ENCODE measurements at places on chromosomes 6 and 20.

DNA sequence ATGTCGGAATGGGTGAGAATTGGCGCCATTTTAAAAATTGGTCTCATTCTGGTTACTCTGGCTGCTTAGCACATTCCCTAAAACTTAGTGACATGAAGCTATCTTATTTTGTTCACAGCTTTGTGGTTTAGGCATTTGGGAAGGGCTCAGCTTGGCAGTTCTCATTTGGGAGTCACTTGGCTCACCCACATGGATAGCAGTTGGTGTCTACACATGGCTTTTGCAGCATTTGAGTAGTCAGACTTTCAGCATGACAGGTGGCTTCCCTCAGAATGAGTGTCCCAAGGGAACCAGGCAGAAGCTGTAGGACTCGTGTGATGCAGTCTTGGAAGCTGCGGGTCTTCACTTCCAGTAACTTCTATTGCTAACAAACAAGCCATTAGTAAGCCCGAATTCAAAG lies 64.6 kb downstream of the UST start:
- DNase-seq, result no peak

- no peak for DNase-seq
Measured at GRCh38 chr6:142913036-142913510, 31.9 kb downstream of the HIVEP2 start.

GRCh38 chr6:112409311-112409710 lies 62.2 kb downstream of the RFPL4B start:
- no peak for DNase-seq

- peak; percentile 14 for DNase-seq
Measured at GRCh38 chr6:44735630-44735963, 348.1 kb downstream of the CDC5L start.

- DNase-seq, result no peak
Measured at GRCh38 chr20:37392441-37393195, 46.7 kb downstream of the SRC start.

- DNase-seq, result no peak
Measured at GRCh38 chr6:149608381-149608982, 40.0 kb downstream of the KATNA1 start.

DNA sequence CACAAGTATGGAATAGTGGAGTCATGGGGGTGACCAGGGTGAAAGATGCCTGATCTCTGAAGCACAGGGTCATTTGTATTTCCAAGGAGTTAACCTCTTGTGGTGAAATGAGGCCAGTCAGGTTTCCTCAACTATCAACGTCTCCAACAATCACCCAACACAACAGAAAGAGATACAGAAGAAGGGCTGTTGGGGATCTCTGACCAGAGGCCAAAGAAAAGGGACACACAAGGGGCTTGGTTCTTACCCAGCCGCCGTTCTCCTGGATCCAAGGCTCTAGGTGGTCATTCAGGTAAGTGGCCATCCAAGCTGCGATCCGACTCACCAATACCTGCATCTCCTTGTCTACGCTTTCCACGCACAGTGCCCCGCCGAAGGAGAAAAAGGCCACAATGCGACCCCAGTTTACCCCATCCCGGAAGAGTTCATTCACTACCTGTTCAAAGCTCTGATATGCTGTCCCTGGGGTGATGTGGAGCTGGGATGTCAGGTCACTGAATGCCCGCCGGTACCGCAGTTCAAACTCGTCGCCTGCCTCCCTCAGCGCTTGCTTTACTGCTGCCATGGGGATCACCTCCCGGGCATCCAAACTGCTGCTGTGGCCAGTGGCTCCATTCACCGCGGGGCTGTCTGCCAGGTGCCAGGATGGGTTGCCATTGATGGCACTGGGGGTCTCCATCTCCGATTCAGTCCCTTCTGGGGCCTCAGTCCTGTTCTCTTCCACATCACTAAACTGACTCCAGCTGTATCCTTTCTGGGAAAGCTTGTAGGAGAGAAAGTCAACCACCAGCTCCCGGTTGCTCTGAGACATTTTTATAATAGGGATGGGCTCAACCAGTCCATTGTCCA lies 1.0 kb downstream of the BCL2L1 start:
- no peak for DNase-seq

DNA sequence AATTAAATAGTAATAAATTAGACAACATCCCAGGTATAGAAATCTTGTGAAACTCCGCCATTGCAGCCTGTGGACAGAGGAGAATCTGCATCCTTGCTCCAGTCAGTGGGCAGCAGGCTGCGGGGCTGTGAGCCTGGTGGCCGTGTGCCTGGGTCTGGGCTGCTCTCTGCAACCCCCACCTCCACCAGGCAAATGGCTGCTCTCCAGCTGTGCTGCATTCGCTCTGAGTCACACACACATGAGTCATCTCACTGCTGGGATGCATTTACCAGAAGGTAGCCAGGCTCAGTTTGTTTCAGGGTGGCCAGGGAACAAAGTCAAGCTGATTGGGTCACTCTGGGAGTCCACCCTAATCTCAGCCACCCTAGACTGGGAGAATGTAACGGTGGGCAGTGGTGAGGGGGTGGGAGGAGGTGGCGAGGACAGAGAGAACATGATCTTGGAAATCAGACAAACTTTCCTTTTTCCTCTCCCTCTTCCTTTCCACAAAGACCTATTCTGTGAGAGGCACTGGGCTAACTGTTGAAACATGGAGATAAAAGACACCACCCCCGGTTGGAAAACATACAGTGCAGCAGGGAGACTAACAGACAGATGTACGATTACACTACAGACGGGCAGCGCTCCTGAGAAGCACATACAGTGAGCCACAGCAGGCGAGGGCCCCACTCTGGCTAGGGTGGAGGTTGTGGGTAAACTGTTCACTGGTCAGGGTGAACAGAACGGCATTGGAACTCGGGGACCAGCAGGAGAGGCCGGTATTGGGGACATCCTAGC lies 59.2 kb downstream of the TRAM2 start:
- no peak for DNase-seq

- no peak for DNase-seq
Measured at GRCh38 chr6:6970851-6971250, 136.9 kb upstream of the RREB1 start.

- DNase-seq, result no peak
Measured at GRCh38 chr6:37966801-37967200, 147.3 kb downstream of the ZFAND3 start.

- no peak for DNase-seq
Measured at GRCh38 chr6:168826726-168827585, 386.0 kb downstream of the SMOC2 start.

- DNase-seq, result no peak
Measured at GRCh38 chr6:168632694-168633093, 191.7 kb downstream of the SMOC2 start.

DNA sequence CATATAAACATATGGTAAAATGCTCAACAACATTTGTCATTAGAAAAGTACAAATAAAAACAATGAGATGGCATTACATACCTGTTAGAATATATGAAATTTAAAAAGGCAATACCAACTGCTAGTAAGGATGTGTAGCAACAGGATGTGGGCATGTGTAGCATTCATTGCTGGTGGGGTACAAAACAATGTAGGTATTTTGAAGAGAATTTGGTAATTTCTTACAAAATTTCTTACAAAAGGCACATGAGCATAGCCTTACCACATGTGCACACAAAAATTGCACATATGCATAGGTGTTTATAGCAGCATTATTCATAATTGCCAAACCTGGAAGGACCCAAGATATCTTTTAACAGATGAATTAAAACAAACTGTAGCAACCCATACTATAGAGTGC lies 1355.1 kb upstream of the CITED2 start:
- DNase-seq, result no peak

- no peak for DNase-seq
Measured at GRCh38 chr6:70312165-70312745, 9.4 kb upstream of the COL9A1 start.

DNA sequence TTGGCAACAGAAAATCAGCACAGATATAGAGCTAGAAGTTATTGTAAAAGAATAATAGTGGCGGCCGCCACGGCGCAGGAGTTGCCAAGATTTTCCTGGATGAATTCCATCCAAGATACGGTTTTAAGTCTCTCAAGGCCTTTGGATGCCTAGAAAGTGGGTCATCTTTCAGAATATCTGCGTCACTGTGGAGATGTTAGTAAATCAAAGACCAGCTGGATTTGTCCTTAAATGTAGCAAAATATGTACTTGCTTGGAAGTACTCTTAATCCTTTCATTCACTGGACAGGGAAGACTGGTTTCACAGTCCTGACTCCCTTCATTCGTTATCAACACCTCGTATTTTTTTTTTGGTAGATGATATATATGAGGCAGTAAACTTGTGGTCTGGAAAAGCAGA lies 83.0 kb downstream of the SLC22A3 start:
- DNase-seq, result no peak

DNA sequence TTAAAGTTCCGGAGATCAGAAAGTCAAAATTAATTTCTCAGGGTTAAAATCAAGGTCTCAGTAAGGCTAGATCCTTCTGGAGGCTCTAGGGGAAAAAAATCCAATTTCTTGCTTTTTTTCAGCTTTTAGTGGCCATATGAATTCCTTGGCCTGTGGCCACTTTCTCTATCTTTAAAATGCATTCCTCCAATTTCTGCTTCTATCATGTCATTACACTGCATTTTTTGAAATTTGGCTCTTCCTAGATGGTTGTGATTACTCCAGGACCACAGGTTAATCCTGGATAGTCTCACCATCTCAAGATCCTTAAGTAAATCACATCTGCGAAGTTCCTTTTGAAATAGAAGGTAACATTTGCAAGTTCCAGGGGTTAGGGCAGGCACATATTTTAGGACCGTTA lies 1294.9 kb upstream of the CITED2 start:
- DNase-seq, result no peak

DNA sequence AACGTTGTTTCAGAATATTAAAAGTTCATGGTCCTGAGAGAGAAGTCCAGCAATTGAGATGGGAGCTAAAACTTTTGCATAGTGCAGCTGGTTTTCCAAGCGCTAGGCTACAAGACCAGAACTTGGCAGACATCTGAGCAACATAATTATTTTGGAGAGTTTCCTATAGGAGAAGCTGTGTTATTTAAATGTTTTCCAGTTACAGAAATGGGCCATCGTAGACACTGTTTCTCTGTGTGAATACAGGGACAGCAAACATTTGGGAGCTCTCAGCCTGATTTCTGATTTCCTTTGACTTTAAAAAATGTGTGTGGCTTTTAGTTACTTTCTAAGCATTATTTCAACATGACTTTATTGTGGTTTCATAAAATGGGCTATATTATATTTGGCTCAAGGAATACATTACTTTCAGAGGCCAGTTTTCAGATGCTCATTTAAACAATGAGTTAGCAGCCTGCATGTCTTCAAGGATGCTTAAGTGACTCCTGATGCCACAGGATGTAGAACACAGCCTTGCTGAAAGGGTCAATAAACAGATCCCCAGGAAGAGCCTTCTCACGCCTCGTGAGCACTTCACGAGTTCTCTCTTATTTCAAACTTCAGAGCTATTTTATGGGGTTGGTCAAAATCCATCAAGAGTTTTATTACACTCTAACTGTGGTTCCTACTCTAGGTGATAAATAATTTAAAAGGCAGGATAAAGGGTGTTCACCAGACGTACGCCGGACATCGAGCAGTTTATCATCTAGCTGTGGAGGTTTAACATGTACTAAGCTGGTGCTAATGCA lies 193.8 kb downstream of the SMOC2 start:
- DNase-seq, result no peak

- no peak for DNase-seq
Measured at GRCh38 chr6:124719913-124720312, 242.3 kb upstream of the RNF217 start.

DNA sequence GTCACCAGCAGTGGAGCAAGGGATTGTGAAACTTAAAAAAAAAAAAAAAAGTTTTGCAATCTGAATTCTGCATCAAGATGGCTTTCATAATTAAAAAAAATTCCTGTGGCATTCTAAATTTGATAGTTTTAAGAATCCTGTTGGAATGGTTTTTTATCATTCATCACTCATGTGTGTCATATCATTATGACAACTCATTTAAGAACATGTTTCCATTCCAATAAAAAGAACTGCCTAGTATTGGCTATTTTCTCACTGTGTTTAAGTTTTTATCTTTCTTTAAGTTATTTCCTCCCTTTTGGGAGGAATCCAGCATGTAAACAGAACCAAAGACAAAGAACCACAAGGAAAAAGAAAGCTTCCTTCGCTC lies 26.2 kb upstream of the RHAG start:
- DNase-seq, result no peak

- DNase-seq, result no peak
Measured at GRCh38 chr6:157879873-157880254, 56.8 kb downstream of the SNX9 start.

DNA sequence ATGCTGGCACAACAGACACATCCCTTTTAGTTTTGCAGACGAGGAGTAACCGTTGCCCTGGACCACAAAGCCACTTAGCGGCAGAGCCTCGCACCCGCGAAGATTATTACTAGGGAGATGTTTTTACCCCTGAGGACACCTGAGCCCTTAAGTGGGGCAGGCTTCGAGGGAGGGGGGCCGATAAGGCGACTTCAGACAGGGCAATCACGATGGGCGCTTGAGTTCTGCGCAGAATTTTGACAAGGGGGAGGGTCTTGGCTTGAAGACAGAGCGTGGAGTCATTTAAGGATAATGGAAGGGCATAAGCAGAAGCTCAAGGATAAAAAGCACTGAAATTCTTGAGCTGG lies 650 bp upstream of the TTK start:
- peak; percentile 2 for DNase-seq

DNA sequence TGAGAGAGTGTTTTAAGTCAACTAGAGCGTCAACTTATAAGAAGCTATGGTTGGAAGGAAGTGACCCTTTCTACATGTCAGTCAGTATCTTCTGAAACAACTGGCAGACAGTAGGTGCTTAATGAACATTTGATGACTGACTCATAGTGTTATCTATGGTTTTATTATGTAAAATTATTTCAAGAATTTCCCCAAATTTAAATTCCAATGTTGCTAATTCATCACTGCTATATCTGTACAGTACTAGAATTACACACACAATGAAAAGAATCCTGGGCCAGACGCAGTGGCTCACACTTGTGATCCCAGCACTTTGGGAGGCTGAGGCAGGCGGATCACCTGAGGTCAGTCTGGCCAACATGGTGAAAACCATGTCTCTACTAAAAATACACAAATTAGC lies 721.4 kb upstream of the FLRT3 start:
- no peak for DNase-seq

- DNase-seq, result no peak
Measured at GRCh38 chr6:52531834-52532233, 45.0 kb downstream of the TRAM2 start.

- DNase-seq, result no peak
Measured at GRCh38 chr6:53312355-53312754, 36.4 kb downstream of the ELOVL5 start.

DNA sequence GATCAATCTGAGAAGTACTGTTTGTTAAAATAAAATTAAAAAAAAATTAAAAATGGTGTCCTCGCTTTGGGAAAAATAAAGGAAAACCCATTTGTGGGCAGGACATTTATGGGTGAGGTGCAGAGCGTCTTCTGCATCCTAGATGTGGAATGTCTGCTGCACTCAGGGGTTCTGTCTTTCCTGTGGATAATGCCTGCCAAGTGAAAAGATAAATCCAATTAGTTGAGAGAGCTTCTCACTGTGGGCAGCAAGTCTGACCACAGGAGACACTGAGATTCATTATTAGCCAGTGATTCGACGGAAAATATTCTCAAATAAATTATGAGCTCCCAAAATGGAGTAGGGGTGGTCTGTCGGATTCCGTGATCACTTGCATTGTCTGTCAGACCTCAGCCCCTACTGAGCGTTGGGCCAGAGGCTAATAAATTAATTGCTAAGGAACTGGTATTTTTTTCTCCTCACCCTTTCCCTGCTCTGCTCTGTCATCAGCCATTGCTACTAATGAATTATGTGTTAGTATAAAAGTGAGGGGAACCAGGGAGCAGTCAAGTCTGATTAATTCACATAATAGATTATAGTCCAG lies 10.0 kb downstream of the GMPR start:
- no peak for DNase-seq

- DNase-seq, result no peak
Measured at GRCh38 chr6:147058786-147059385, 145.3 kb upstream of the STXBP5 start.
